ENCODE measurements at places on chromosomes 6 and 20. TPM values are rescaled to one million over a fixed set of nuclear protein-coding genes. Genes with fewer than 3 reads are reported as not detected.

Gene LINC00237
- 0.90 TPM for total RNA-seq

Gene FLRT3
- 2.1 TPM for total RNA-seq

Gene RFX6
- not detected for total RNA-seq

Gene PDYN
- 0.59 TPM for total RNA-seq

Gene GMPR
- total RNA-seq = 0.70 TPM

Gene KCNG1
- 13.2 TPM for total RNA-seq

Gene MUCL3
- total RNA-seq = 0.20 TPM

Gene TMEM242
- 10.3 TPM for total RNA-seq

Gene DNAH8
- total RNA-seq = not detected

Gene GSTA2
- not detected for total RNA-seq

Gene ADAT2
- 11.3 TPM for total RNA-seq

Gene SLA2
- total RNA-seq = 0.13 TPM

Gene HSPA1L
- 1.6 TPM for total RNA-seq

Gene C6orf118
- total RNA-seq = not detected

Gene SNX5
- total RNA-seq = 179 TPM

Gene CEP250
- 33.9 TPM for total RNA-seq

Gene DDO
- total RNA-seq = not detected

Gene TNF
- not detected for total RNA-seq

Gene FAM217A
- not detected for total RNA-seq
